Fibroblast of skin of right biceps (primary cell): ENCODE measurements at places on chromosomes 1 and 21.

DNA sequence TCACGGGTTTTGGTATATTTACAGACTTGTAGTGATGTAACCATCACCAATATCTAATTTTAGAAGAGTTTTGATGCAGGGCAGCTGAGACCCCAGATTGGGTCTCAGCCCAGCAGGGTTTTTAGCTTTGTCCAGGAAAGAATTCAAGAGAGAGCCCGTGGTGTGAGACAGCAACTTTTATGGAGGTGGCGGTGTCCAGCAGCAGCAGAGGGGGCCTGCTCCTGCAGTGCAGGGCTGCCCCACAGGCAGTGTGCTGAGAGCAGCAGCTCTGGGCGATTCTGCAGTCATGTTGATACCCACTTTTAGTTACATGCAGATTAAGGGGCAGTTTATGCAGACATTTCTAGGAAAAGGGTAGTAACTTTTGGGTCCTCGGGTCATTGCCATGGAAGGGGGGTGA lies 1.8 kb upstream of the EPHX1 start:
- no peak for DNase-seq

DNA sequence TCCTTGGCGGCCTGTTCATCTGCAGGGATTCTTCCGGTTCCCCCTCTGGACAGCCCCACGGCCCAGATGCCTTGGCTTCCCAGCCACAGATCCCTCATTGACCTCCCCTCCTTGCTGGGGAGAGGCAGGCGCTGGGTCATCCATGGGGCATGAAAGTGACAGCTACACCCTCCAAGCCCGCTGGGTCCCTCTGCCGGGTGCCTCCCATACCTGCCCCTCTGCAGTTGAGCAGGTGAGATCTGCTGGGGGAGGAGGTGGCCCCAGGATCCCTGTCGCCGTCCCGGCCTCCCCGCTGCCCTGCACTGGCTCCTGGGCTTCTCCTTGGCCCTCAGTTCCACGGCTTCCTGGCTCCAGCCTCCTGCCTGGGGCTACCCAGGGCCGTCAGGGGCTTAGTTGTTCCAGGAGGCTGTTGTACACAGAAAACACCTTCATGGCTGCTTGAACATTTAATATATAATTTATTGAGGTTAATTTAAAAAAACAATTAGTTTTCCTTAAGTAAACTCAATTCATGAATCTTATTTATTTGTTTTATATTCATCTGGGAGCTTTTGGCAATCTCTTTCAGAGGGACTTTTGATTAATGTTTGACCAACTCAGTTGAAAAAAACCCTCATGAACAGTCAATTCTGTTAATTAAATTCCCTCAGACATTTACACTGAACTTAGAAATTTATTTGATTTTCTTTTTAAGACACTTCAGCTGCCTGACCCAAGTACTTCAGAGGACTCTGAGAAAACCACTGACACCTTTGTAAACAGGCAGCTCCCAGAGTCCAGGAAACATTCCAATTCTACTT lies 67.6 kb upstream of the ABCG1 start:
- DNase-seq: no peak

DNA sequence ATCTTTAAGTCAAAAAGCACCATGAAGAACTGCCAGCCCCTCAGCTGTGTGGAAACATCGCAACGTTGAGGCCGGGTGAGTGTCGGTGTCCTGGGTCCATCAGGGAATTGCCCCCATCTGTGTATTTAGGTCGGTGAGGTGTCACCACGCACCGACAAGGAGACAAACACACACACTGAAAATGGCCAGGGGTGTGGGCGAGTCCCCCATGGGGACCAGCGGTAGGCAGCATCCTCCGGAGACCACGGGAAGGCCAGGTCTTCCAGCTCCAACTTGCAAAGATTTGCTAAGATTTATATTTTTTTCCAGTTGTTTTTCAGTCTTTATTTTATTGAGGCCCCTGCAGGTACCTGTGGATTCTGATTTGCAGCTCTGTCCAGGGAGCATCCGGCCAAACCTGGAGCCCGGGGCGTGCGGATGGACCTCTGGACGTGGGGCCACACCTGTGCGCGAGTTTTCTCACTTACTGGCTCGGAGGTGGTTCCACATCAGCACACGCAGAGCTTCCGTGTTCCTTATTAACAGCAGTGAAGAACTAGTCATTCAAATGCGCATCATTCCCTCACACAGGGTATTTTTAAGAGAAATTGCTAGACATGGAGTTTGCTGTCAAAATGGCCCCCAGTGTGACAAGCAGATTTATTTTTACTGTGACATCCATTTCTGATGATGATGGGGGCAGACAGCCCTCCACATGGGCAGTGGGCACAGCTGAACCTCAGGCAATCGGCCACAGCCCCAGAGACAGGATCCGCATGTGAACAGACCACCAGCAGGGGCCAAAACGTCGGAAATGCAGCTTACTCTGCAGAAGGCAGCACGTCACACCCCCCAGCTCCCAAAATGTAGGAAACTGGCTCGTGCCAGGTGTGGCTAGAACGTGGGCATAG lies 17.2 kb upstream of the SLC19A1 start:
- DNase-seq: no peak

DNA sequence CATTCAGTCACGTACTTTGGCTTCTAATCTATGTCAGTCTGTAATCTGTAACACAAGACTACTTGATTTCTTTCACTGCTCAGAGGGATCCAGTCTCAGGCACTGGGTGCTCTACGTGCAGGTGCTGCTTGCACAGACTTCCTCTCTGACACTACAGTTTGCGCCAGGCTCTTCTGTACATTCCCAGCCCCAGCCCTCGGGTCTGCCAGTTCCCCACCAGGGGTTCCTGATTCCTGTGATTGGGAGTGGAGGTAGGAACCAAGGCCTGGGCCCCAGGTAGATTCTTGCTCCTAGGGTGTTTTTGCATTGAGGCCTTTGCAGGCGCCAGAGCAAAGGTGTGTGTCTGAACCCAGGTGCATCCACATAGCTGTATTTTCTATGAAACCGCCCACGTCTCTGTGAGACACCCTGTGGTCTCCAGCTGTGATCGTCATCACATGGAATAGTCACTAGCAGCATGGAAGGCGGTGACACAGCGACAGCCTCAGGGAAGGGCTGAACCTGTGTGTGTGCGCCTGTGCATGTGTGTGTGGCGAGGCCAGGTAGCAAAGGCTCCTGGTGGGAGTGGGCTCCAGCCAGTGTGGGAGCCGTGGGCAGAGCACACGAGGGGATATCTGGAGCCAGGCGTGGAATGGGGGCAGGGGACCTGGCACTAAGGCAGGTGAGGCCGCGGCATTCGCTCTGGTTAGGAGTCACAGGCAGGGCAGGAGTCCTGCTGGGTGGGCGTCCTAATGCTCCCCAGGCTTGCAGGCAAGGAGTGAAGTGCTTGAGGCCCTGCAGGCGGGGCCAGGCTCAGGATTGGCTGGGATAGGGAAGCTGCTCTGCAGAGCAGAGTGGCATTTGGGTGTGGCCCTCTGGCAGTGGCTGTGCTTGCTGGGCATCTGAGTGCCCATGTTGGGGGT lies 5.2 kb downstream of the GJC2 start:
- DNase-seq: no peak

GRCh38 chr1:84803604-84804003 lies 89.4 kb downstream of the LPAR3 start:
- no peak for DNase-seq

DNA sequence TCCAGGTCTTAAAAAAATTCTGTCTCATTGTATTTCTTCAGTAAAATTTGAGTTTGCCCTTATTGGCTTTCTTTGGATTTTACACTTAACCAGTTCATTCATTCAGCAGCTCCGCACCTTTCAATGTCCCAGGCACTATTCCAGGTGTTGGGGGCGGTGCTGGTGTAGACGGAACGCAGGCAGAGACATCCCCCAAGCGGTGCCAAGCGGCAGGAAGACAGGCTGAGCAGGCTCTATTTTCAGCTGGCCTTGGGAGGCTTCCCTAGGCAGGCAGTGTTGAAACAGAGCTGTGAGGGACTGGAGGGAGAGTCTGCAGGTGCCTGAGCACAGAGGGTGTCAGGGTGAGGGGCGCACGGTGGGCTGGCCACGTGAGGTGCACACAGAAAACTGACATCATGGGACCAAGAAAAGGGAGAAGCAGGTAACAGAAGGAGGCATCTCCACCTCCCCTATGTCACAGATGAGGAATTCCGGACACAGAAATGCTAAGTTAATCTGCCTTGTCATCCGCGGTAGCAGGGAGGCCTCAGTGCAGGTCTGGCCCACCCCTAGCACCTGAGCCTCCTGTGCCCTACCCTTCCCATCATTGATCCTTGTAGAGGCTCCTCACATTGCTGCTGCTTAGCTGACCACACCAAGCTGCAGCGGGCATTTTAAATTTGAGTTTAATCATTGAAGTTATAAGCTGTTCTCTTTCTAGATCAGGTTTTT lies 40.8 kb downstream of the SLC37A1 start:
- no peak for DNase-seq
